Femur (tissue), 1 donor: ENCODE measurements at places on chromosomes 4 and X.

DNA sequence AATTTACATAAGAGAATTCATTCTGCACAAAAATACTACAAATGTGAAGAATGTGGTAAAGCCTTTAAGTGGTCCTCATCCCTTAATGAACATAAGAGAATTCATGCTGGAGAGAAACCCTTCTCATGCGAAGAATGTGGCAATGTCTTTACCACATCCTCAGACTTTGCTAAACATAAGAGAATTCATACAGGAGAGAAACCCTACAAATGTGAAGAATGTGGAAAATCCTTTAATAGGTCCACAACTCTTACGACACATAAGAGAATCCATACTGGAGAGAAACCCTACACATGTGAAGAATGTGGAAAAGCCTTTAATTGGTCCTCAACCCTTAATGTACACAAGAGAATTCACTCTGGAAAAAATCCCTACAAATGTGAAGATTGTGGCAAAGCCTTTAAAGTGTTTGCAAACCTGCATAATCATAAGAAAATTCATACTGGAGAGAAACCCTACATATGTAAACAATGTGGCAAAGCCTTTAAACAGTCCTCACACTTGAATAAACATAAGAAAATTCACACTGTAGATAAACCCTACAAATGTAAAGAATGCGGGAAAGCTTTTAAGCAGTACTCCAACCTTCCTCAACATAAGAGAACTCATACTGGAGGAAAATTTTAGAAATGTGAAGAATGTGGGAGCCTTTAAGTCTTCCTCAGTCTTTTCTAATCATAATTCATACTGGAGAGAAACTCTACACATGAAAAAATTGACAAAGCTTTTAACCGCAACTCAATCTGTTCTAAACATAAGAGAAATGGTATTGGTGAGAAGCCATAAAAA, 37.4 kb downstream of the ZNF718 start:
- DNase-seq, result no peak

- DNase-seq, result no peak
Observed at GRCh38 chr4:182258441-182259000, 15.3 kb downstream of the TENM3 start.

DNA sequence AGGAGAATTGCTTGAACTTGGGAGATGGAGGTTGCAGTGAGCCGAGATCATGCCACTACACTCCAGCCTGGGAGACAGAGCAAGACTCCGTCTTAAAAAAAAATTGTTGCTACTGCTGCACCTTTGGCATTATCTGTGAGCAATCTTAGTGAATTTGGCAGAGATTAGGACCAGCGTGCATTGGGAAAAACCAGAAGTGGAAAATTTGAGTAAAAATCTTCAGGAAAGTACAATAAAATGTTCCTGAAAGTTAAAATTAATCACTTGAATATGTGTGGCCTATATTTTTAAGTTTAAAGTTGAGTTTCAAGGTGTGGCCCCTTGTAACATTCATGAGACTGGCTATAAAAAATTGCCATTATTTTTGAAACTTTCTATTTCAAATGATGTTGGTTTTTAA, 85.1 kb downstream of the SPRY1 start:
- DNase-seq, result no peak

GRCh38 chrX:129650183-129650689, 4.5 kb downstream of the APLN start:
- peak; percentile 10 for DNase-seq

GRCh38 chr4:32192363-32192762, 1472.2 kb downstream of the PCDH7 start:
- DNase-seq, result no peak

DNA sequence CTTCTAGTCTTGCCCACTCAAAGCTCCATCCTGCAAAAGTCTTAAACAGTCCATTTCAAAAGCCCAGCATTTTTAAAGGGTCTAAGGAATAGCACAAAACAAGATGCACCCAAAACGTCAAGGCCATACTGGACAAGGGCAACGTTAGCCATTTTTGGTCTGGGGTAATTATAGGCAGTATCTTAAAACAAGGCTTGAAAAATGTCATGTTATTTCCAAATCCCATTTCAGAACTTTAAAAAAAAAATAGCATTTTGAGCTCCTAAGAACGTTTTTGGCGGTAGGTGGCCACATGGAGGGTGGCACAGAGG, 584 bp upstream of the TMEM165 start:
- no peak for DNase-seq
